ENCODE measurements at places on chromosomes 2 and 18.

- no peak for DNase-seq
Measured at GRCh38 chr2:18005411-18005810, 126.9 kb downstream of the KCNS3 start.

DNA sequence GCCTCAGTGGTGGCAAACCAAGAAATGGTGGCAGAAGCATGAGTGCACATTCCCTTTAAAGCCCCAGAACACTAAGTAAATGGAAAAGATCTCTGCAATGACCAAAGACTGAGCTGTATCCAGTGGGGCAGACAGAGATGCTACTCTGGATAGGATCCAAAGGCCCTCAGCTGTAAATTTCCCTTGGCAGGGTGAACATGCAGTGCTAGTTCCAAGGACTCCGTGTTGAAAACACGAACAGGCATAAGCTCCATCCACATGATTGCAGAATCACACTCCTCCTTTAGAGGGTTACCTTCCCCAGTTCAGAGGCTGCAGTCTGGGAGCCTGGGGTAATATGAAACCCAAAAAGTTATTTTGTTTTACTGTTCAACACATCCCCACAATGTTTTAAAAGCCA, 98.6 kb upstream of the KLF7 start:
- DNase-seq = peak; percentile 81

DNA sequence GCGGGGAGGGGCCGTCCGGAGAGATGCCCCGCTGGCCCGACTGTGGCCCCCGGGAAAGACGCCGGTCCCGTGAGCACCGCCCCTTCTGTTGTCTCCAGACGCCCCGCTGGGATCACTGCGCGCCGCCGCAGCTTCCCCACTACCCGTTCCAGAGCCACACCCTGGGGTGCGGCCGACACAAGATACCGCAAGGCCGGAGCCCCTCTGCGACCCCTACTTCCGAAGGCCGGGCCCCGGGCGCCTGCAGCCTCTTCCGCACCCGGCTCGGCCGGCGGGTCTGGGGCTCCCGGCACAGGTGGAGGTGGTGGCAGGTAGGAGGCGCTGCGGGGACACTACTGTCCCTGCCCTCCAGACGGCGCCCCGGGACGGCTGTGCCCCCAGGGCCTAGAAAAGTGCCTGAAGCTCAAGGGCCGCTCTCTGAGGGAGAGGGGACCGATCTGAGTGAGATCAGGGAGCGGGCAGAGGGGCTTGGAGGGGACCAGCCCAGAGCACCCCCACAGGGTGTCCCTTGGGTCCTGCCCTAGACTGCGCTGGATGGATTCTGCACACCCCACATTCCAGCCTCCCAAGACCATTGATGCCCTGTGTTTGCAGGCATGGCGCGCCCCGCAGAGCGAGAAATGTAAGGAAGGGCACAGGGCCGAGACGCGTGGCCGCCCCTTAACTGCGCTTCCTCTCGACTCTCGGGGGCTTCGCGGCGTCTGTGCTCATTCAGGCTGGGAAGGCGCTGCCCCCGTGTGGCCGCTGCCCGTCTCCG, 80.0 kb downstream of the GFPT1 start:
- DNase-seq = peak; percentile 93

DNA sequence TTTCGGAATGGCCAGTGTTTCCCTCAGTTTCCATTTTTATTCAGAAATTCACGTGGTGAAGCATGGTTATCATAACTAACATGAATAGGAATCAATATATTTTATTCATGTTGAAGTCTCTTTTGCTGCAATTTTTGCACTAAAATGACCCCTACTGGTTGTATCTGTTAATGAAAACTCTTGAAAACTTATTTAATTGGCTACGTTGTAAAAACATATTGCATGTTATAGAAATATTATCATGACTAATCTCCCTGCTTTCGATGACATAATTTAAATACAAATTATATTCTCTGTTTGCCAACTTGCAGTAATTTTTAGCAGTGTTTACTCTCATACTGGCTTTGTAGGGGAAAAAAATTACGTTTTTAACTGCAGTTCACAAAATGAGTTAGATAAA, 3.5 kb downstream of the CRIM1 start:
- no peak for DNase-seq

- no peak for DNase-seq
Measured at GRCh38 chr18:42931491-42931890, 184.0 kb downstream of the RIT2 start.

DNA sequence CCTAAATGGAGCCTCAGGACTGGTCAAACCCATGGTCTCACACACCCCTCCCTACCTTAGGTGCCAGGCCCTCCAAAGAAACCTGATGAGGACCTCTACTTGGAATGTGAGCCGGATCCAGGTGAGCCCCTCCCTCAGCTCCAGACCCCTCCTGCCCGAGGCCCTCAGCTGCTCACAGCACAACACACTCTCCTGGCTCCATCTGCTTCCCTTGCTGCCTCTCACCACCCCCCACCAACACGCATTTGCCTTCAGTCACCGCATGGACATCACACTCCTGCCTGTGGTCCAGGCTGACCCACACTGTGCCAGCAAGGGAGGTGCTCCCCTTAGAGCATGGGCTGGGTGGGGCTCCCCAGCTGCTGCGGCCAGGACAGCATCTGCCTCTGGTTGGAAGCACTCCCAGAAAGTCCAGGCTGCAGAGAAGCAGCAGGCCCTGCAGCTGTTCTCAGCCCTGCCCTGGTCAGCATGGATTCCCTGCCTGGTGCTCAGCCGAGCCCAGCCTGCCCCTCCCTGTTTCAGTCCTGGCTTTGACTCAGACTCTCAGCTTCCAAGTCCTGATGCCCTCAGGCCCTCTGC, 15.1 kb downstream of the SH2D6 start:
- DNase-seq = peak; percentile 98
